ENCODE measurements at places on chromosomes 13 and 19.

DNA sequence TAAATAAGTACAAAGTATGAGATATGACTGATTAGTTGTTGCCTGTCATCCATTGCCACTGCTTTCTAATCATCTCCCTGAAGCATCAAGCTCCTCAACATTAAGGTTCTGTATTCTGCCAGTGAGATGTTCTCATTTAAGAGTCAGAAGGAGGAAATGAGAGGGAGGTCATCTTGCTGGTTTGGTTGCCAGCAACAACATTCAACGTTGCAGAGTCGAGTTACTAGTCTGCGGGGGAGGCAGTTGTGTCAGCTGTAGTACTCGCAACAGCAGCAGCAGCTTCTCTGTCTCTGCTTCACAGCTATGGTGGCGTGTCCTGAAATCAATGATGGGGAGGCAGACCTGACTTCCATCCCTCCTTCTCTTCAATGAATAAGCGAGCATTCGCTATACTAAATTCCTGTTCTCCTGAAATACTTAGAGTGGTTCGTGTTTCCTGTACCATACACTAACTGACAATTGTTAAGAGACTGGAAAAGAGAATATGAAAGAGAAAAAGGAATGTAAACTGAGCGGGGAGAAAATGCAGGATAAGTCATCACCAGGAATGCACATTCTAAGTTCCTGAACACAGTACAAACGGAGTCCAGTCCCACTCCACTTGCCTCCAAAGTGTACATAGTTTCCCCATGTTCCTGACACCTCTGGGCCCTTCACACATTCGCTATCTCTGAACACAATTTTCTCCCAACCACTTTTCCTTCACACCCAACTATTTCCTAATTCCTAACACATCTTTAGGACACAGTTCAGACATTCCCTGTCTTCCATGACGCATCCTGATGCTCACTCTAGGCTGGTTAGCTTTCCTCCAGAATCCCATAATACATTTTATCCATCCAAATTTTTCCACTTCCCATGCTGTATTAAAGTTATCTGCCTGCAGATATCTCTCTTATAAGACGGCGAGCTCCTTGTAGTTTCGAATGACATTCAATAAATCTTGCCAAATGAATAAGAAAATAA is 263.0 kb downstream of the KLF12 start:
- no peak for DNase-seq

DNA sequence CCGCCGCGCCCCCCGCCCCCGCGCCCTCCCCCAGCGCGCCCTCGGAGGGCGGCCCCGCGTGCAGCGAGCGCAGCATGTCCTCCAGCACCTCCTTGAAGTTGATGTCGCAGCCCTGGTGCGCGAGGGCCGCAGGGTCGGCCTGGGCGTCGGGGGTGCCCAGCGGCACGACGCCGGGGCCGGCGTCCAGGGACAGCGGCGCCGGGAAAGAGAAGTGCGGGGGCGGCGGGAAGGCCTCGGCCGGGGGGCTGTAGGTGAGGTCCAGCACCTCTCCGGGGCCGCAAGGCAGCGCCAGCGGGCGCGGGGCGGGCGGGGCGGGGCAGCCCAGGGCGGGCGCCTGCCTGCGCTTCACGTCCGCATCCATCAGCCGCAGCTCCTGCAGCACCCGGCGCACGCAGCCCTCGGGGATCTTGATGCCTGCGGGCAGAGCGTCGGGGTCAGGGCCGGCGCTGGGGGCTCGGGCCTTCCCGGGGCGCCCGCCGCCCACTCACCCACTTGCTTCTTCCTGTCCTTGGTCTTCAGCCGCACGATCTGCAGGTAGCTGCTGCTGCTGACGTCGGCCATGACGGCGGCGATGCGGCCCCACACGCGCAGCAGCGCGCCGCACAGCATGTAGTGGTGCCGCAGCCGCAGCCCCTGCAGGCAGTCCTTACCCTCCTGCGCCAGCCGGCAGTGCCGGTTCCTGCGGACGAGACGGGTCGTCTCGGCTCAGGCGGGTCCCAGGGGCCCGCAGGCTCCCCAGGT is 4.7 kb downstream of the GPX4 start:
- no peak for DNase-seq

DNA sequence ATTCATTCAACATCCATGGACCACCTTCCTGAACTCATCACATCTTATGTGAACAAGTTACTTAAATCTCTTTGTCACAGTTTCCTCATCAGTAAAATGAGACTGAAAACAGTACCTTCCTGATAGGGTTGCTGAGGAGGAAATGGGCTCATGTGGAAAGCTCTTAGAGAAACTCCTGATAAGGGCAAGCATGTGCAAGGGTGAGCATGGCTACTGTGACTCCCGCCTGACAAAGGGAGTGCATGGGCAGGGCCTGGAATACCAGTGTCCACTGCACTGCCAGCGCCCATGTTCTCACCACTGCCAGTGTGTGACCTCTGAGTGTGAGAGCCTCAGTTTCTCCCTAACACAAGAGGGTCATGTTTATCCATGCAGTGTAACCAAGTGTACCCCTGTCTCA is 27.3 kb upstream of the IL17D start:
- DNase-seq: no peak

- no peak for DNase-seq
Observed at GRCh38 chr13:33217256-33217655, 68.3 kb downstream of the STARD13 start.

- DNase-seq: no peak
Observed at GRCh38 chr13:66102864-66103263, 1127.3 kb downstream of the PCDH9 start.

DNA sequence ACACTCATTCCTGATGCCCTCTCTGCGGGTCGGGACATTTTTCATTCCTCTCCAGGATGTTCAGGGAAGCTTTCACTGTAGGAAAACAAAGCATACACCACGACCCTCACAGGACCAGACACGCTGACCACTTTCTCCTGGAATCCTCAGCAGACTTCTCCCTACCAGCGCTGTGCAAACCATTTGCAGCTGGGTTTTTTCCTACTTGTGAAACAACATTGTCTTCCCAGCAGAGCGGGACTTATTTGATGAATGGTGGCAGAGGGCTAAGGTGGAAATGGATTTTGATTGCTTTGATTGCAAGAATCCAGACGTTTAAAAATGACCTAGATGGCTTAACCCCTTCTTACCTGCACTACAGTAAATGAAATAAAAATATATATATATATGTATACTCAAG is 265.9 kb downstream of the TBC1D4 start:
- DNase-seq: no peak

- no peak for DNase-seq
Observed at GRCh38 chr19:29664753-29665214, 477 bp upstream of the PLEKHF1 start.

- DNase-seq: no peak
Observed at GRCh38 chr13:90414691-90415596, 932.5 kb upstream of the MIR17HG start.

DNA sequence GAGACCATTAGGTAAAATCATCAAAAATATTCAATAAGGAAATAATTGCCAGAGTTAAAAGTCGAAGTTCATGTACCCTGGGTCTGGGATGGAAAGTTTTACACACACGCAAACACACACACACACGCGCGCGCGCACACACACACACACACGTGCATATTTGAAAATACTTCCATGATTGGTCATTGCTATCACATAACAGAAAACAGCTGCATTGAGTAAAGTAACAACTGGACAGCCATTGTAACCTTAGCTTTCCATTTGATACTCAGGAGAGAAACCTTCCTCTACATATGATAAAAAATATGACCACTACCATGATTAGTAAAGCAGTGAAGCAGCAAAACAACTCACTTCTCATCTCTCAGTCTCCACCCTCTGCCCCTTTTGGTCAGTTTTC is 490.0 kb upstream of the SGCG start:
- DNase-seq: no peak

DNA sequence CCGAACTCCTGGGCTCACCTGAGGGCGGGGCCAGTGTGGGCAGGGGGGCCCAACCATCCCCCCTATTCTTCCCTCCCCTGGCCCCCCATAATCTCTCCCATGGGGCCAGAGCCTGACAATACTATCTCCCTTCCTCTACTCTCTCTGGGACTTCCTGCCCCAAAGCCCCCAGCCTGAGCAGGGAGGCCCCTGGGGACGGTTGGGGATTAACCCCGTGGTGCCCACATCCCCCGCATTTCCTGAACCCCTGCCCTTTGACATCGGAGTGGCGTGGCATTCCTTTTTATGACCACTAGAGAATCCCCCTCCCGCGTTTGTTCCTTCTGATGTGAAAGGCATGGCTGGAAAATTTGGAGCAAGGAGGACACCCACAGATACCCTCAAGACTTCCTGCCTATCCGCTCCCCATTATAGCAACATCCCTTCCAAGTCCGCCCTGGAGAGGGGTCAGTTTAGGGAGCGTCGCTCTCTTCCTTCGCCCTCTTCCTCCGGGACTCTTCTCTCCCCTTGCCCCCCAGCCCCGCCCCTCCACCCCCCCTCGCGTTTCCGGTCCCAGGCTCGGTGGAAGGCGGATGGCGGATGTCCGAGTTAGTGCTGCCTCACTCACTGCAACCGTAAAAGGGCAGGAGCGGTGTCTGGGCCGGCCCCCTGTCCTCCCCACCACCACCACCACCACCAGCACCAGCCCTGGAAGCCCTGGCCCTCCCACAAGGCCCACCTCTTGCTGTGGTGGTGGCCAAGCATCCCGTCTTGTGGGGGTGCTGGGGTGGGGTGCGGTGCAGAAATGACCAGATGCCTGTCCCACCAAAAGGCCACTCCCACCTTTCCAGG is 1.8 kb downstream of the VASP start:
- peak; percentile 63 for DNase-seq

DNA sequence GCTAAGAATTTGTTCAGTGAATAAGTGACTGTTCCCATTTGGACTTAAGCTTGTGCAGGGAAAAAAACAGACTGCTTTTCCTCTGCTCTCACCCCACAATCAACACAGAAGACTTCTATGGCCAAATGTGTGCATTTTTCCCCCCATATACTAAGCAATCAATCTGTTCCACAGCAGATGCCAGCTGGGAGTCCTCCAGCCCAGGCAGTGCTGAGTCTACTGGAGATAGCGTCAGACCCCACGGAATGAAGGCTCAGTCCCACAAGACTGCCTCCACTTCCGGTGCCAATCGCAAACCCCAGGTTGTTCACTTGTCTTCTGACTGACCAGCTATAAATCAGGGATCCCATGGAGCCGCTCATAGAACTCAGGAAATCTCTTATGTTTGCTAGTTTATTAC is 69.5 kb upstream of the ANKRD10 start:
- DNase-seq: no peak

GRCh38 chr19:46902402-46902766 is 41.6 kb downstream of the ARHGAP35 start:
- no peak for DNase-seq

- DNase-seq: no peak
Observed at GRCh38 chr19:32372726-32373517, 27.5 kb downstream of the ZNF507 start.

GRCh38 chr13:40494513-40494912 is 171.9 kb downstream of the FOXO1 start:
- DNase-seq: peak; percentile 49

DNA sequence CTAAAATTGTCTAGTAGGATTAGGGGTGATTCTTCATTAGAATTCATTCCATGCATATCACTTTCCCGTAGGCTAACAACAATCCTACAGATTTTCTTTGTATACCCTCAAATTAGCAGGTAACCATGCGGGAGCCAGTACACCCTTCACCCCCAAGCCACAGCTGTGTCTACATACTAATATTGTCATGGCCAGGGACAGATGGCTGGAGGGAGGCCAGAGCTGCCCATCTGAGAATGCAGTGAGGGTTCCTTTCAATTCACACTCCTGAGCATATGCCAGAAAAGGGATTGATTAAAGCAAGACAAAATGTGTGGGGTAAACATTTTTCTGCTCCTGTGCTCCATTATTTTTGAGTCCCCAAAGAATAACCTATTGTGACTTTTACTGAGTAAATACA is 68.9 kb downstream of the FREM2 start:
- no peak for DNase-seq

DNA sequence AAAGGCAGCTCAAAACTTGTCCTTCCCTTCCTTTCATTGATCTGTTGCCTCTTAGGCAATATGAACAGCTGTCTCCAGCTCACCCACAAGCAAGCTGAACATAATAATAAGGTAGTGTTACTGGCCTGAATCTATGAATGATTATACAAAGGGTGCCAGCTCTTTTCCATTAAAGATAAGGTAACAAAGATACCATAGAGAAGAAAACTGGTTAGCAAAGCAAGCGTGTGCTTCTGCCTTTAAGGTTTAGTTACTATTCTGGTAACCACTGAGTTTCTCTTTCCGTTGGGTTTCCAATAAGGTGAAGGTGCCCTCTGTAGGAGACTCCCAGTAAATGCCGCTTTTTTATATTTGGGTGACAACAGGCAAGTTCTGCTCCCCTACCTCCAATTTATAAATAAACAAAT is 12.1 kb upstream of the DACH1 start:
- no peak for DNase-seq

DNA sequence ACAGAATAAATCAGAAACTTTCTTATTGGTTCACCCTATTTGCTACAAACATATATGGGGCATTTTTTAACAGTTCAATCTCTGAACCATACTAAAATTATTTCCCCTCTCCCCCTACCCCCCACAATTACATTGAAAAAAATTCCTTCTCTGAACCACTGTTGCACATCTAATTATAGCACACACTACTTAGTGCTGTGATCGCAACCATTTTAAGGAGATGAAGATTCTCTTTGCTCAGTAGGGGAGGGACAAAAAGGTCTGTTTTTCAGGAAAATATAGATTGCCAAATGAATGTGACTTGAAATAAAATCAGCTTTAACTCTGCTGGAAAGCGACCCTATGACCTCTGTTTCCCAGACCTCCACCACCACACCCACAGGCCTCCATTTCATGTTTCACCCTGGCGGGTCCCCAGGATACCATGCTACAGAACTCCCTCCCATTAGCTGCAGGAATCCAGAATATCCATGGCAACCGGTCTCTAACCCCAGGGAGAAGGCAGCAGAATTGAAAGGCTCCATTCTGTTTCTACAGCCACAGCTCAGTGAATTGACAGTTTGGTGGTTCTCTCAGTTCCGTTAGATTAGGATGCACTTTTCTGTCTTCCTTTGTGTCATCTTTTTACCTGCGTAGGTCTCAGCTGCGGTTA is 286.3 kb downstream of the TBC1D4 start:
- DNase-seq: no peak

DNA sequence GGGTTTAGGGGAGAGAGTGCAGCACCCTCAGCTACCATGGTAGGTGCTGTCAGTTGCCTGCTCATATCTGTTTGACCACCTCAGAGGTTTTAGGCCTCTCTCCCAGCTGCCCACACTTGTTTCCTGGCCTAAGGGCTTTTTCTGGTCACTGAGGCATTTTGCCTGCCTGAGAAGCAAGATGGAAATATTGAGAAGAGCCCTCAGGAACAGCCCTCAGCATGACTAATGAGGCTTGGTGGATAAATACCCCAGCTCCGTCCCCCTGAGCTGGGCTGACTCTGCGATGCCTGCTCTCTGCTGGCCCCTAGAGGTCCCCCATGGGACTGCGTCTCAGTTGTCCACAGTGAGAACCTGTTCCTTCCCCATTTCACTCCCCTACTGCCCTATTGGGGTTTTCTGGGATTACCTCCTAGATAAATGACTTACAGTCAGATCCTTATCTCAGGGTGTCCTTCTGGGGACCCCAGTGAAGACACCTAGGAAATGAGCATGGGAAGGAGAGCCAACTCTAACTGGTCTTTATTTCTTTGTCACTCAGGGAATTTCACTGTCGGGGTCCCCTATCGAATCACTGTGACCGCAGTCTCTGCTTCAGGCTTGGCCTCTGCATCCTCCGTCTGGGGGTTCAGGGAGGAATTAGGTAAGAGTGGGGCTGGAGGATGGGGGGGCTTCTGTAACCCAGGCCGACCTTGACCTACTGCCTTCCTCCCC is 13.3 kb downstream of the PALM3 start:
- peak; percentile 79 for DNase-seq

Measured in CD4-positive, alpha-beta T cell treated with Interleukin-21 for 1 hour (primary cell).